ENCODE measurements at places on chromosomes 1 and 21.

- no peak for DNase-seq
- H3K27ac ChIP-seq = peak overlapping the region; percentile 95
- H3K4me1 ChIP-seq = peaks cover 4% of the 10 kb centered on the region
- H3K27me3 ChIP-seq = no peaks in the 10 kb centered on the region
- no peaks in the 10 kb centered on the region for H3K36me3 ChIP-seq
- H3K4me3 ChIP-seq = peak overlapping the region; percentile 55
Observed at GRCh38 chr1:146036965-146037646, 15.6 kb upstream of the HJV start.

GRCh38 chr21:44049606-44050005 lies 37.5 kb downstream of the TRAPPC10 start:
- H3K4me3 ChIP-seq = no peak overlapping the region
- H3K27ac ChIP-seq = no peak overlapping the region
- no peaks in the 10 kb centered on the region for H3K4me1 ChIP-seq
- H3K36me3 ChIP-seq = peaks cover 15% of the 10 kb centered on the region
- no peaks in the 10 kb centered on the region for H3K27me3 ChIP-seq
- DNase-seq = no peak

- no peak for DNase-seq
- no peak overlapping the region for H3K4me3 ChIP-seq
- H3K4me1 ChIP-seq = peaks cover 3% of the 10 kb centered on the region
Observed at GRCh38 chr1:156135930-156136871, 17.2 kb upstream of the SEMA4A start.

DNA sequence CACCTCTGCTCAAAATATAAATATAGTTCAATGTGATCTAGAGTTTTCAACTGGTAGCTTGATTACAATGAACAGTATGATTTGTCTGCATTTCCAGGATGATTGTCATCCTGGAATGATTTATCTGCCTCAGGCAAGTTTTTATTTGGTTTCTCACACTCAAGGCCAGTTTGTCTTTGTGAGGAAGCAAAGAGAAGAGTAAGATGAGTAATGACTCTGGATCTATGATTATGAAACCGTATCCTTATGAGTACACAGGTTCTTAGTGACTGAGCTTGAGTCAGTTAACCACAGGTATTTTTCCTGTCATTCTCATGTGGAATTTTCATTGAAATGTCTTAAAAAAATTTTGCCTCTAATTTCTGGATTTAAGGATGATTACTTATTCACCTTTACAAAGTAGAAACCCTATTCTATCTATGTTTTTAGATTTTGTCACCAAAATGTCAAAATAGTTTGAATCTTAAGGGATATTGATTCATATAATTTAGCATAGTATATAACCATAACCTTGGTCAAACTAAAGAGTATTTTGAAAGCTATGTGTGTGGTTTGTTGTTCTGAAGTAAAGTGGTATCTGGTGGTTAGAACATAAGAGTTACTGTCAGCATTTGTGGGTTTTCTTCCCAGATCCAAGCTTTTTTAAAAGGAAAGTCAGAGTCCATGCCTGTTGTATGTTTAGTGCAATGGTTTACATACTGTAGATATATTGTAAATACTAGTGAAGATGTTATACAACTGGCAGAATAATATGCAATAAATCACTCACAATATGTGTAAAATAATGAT lies 145.0 kb downstream of the RASAL2 start:
- no peaks in the 10 kb centered on the region for H3K4me1 ChIP-seq
- no peaks in the 10 kb centered on the region for H3K36me3 ChIP-seq
- H3K4me3 ChIP-seq = no peak overlapping the region
- H3K27me3 ChIP-seq = no peaks in the 10 kb centered on the region
- no peak for DNase-seq

- DNase-seq = no peak
- H3K4me3 ChIP-seq = no peak overlapping the region
- H3K4me1 ChIP-seq = no peaks in the 10 kb centered on the region
- H3K27ac ChIP-seq = no peak overlapping the region
- H3K36me3 ChIP-seq = no peaks in the 10 kb centered on the region
Observed at GRCh38 chr1:180259431-180260338, 29.6 kb downstream of the LHX4 start.

DNA sequence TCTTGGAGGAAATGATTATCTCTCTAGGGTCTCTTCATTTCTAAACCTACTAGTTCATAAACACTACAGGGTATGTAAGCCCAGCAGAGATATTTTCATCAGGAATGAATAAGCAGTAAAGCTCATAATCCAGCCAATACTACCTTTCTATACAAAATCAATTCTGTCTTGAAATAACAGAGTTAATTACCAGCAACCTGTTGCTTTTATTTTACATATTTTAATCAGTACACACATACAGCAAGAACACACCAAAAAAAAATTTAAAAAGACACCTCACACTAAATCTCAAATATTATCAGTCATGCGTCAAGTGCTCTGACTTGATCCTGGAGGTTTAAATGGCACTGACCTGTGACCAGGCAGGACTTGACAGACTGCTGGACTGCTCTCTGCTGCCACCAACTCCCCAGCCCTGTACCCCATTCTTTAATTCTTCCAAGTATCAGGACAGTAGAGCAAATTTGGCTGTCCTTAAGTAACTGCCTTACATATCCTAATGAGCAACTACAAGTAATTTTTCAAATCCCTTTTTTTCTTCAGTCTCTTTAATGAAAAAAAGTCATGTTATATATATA lies 98.5 kb downstream of the CDC42BPA start:
- H3K36me3 ChIP-seq = no peaks in the 10 kb centered on the region
- H3K4me3 ChIP-seq = no peak overlapping the region
- H3K4me1 ChIP-seq = no peaks in the 10 kb centered on the region
- H3K27me3 ChIP-seq = no peaks in the 10 kb centered on the region
- DNase-seq = no peak

GRCh38 chr1:167076136-167076710 lies 14.0 kb downstream of the GPA33 start:
- H3K4me3 ChIP-seq = no peak overlapping the region
- H3K27me3 ChIP-seq = no peaks in the 10 kb centered on the region
- DNase-seq = no peak
- no peaks in the 10 kb centered on the region for H3K4me1 ChIP-seq
- H3K36me3 ChIP-seq = no peaks in the 10 kb centered on the region
- H3K27ac ChIP-seq = no peak overlapping the region

DNA sequence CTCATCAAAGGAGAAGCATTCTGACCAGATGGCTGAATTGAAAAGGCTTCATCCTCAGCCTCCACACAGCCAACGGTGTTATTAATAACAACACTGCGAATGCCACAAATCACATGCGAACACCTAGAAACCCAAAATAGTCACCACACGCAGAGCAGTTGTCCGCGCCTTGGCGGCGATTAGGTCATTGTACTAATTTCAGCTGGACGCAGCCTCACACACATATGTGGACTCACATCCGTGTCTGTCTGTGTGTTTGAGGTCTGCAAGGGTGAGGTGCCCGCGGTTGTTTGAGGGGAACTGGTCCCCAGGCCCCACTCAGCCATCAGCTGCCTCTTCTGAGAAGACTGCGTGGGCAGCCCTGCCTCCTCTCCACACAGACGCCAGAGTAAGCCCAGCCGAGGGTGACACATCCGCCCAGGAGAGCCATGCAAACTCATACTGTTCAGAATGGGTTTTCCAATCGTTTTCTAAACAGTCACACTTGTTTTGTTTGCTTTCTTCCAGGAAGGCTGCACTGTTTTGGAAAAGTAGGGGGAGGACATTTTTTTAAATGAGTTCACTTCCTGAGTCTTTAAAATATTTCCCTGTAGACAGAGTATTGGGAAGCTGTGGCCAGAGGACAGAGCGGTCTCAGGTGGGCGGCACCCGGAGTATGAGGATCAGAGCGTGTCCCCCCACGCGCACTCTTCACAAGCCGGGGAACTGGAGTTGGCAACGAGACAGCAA lies 53.4 kb downstream of the TOMM20 start:
- no peaks in the 10 kb centered on the region for H3K36me3 ChIP-seq
- H3K27me3 ChIP-seq = no peaks in the 10 kb centered on the region

DNA sequence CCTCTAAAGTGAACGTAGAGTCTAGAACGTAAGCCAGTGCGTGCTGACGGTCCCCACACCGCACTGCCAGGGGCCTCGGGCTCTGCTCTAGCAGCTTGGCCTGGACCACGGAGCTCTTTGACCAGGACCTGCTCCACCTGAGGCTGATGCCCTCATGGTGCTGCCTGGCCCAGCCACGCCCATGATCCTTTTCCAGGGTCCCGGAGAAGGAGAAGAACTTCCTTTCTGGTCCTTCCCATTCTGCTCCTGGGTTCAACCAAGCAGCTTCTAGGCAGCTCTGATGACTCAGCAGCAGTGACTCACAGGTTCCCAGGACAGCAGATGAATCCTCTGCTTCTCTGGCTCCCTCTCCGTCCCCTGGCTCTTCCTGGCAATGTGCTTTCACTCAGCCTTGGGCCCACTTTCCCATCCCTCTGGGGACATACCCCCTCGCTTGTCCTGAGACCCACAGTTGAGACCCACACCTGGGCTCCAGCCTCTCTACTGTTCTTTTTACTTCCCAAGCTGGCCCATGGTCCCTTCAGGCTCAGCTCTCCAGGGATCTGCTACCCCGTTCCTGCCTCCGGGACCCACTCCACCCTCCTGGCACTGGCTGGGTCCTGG lies 246.3 kb upstream of the RAB4A start:
- H3K27me3 ChIP-seq = no peaks in the 10 kb centered on the region
- no peaks in the 10 kb centered on the region for H3K4me1 ChIP-seq
- no peak overlapping the region for H3K27ac ChIP-seq

GRCh38 chr1:112472142-112472541 lies 36.6 kb upstream of the WNT2B start:
- no peaks in the 10 kb centered on the region for H3K27me3 ChIP-seq
- no peak overlapping the region for H3K27ac ChIP-seq
- H3K36me3 ChIP-seq = no peaks in the 10 kb centered on the region
- no peak for DNase-seq
- H3K4me1 ChIP-seq = no peaks in the 10 kb centered on the region
- no peak overlapping the region for H3K4me3 ChIP-seq

DNA sequence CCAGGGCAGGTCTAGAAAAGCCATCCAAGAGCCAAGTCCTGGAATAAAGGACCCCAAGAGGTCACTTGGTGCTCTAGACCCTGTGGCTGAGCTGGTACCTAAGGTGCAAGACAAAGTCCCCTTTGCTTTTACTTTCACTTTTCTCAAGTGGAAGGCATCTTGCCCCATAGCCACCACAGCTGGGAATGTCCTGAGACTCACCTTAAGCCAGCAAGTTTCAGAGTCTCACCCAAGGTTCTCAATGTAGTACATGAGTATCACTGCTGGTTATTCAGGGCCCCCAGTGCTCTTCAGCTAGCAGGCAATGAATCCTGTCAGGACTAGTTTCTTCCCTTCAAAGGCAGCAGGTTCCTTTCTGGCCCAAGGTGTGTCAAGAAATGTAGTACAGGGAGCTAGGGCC lies 67.5 kb downstream of the UROD start:
- DNase-seq = no peak
- H3K4me3 ChIP-seq = no peak overlapping the region
- no peaks in the 10 kb centered on the region for H3K27me3 ChIP-seq
- no peaks in the 10 kb centered on the region for H3K4me1 ChIP-seq
- H3K27ac ChIP-seq = no peak overlapping the region

DNA sequence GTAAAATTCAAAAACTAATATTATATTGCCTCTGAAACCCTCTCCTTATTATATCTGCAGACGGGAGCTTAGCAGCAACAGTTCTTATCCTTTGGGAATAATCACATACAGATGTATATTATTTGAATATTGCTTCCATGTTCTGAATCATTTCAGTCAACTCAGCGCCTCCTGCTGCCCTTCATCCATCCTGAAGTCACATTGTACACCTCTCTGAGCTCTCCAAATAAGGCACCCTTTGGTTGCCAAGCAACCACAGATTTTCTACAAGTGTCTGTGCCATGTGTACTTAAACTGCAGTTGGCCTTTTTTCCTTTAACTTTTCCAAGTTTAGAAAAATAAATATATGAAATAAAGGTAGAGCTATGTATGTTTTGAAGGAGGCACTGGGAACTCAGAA lies 384.3 kb downstream of the LRRIQ3 start:
- H3K4me1 ChIP-seq = no peaks in the 10 kb centered on the region
- no peak for DNase-seq
- no peaks in the 10 kb centered on the region for H3K36me3 ChIP-seq

GRCh38 chr1:209256766-209257350 lies 326.7 kb upstream of the CAMK1G start:
- H3K4me3 ChIP-seq = no peak overlapping the region
- no peaks in the 10 kb centered on the region for H3K27me3 ChIP-seq
- DNase-seq = no peak
- H3K36me3 ChIP-seq = no peaks in the 10 kb centered on the region

DNA sequence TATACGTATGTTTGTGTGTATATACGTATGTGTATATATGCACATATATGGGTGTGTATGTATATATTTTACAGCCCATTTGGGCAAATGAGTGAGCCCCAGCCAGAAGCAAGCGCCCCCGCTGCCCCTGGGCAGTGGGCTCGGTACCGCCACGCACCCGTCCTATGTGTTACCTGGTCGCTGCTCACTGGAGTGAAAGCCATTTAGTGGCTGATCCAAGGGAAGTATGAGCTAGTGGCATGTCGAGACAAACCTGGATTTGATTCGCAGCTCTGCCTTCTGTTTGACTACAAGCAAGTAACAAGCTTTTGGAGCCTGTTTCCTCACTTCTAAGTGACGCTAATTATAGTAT lies 35.8 kb upstream of the JAK1 start:
- H3K4me3 ChIP-seq = peak overlapping the region; percentile 67
- H3K36me3 ChIP-seq = no peaks in the 10 kb centered on the region
- H3K27me3 ChIP-seq = no peaks in the 10 kb centered on the region
- no peak for DNase-seq

DNA sequence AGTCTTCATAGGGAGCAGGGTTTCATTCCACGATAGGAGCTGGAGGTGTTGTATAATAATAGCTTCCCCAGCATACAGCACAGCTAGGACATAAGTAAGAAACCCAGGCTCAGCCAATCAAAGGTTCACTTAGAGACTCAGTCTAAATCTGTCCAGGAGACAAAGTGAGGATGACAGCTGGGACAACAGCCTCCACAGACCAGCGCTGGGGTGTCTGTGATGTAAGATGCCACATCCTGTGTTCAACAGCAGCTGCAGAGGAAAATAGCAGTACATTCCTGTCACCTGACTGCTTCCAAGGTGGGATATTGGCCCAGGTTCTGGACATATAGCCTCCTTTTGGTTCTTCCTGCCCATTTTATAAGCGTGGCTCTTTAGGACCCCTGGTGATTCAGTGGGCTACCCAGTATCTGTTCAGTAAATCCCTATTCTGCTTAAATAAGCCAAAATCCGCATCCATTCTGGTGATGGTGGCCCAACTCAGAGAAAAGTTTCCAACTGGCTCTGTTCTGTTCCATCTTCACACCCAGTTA lies 176.8 kb upstream of the SYT6 start:
- H3K36me3 ChIP-seq = no peaks in the 10 kb centered on the region
- no peak overlapping the region for H3K4me3 ChIP-seq
- H3K4me1 ChIP-seq = no peaks in the 10 kb centered on the region
- no peak for DNase-seq
- H3K27ac ChIP-seq = no peak overlapping the region
- no peaks in the 10 kb centered on the region for H3K27me3 ChIP-seq

DNA sequence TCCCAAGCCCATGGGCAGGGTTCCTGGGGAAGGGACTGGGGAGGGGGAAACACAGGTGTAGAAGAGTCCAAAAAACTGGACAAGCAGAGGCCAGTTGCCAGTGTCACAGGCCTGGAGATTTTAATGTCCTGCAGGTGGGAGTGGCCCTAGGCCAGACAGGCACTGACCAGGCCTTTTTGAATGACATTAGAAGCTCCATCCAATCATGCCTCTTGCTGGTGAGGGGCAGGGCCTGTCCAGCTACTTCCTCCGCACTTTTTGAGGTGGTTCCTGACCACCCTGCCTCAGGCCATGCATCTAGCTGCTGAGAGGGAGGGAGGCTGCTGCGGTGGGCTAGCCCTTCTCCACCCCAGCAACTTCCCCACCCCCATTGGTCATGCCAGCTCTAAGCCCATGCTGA lies 15.9 kb upstream of the KIF21B start:
- H3K4me1 ChIP-seq = no peaks in the 10 kb centered on the region
- no peak for DNase-seq
- no peak overlapping the region for H3K4me3 ChIP-seq
- no peaks in the 10 kb centered on the region for H3K36me3 ChIP-seq
